NCI-H1092 (cell line): ENCODE measurements at places on chromosomes 2 and 18.

DNA sequence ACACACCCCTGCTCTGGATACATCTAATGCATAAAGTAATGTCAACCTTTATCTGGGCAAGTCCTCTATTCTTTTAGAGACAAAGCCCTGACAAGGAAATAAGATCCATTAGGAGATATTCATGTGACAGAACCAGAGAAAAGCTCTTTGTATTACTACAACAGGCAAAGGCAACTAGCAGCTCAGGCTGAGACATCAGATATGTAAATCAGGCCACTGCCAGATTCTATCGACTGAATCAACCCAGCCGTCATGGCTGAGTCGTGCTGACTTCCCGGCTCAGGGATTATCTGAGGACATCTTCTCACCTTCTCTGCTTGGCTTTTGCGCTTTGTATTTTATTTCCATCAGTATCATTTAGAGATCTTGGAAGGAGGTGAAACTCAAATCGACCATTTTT, 294.5 kb downstream of the PLCL1 start:
- no peak for DNase-seq

DNA sequence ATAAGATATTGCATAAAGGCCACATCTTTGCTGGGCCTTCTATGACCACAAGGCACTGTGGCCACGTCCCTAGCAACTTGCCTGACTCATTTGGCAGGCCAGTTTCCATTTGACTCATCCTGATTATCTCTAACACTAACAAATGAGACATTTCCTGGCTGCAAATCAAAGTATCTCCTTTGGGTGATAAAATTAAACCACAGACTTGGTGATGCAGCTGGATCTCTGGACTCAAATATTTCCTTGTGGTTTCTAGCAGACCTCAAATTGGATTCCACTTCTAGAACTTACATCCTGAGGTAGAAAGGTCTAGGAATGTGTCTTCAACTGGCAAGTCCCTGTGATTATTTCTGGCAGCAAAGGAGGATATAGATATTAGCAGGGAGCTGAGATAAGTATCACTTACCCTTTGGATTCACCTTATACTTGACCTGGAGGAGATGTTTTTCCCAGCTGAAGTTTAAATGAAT, 167.9 kb upstream of the NXPH2 start:
- DNase-seq = no peak

DNA sequence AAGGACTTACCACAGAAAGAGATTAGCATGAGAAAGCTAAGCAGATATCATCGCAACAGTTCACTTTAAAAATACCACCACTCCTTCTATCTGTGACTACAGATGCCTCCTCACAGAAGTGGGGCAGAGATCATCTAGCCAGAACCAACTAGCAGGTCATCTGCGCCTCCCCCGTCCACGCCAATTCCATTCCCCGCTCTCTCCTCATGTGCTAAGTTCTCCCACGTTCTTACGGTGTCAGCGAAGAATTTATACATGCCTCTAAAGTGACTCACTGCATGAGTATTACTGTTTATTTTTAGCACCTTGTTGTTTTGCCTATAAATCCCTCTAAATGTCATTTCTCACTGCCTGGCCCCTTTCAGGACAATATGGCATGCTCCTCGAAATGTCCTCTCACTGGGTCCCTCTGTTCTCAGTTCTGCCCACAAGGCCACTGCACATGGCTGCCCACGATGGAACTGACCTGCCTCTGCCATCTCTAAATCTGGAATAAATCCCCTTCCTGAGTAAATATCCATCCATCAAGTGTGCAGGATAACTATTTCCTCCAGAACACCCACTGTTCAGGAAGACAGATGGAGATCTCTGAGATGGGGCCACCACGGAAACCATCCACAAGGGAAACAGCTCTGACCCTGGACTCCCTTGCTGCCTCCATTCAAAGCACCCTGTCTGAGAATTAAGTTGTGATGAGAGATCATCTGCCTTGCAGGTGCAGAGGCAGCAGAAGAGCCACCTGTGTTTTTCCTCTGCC, 137.7 kb downstream of the IRS1 start:
- no peak for DNase-seq

- no peak for DNase-seq
These were observed 133.9 kb downstream of the MTCL1 start for GRCh38 chr18:8839281-8839680.

DNA sequence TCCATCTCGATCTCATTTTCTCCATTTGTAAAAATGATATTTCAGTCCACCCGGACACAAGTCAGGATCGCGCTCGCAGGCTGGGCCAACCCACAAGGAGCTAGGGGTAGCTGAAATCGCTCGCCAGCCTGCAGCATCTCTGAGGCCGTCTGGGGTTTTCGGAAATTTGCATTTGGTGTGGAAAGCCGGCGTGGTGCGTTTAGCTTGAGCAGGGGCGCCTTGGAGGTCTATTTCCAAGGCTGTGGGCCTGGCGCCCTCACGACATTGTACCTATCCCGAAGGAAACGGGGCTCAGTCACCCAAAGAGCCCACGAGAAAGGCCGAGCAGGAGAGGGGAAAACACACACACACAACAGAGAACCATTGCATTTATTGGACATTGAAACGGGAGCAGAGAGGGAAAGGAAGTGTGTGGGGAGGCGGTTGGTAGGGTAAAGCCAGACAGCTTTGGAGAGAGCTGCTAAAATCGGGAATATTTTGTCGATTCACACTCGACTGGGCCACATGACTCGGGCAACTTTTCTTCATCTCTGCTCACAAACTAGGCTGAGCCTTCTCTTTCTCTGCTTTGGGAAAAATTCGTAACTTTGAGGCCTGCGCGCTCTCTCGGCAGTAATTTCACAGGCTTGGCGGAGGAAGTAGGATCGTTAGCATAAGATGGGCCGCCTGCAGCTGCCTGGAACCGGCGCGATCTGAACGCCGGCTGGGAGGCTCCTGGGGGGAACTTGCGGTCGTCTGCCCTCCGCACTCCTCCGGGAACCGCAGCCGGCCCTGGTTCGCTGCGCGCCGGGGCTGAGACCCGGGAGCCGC, 1.1 kb upstream of the HOXD8 start:
- no peak for DNase-seq

GRCh38 chr2:211367711-211368110, 811.3 kb downstream of the CPS1 start:
- DNase-seq = no peak

GRCh38 chr2:138979131-138979785, 199.1 kb upstream of the NXPH2 start:
- DNase-seq = no peak

DNA sequence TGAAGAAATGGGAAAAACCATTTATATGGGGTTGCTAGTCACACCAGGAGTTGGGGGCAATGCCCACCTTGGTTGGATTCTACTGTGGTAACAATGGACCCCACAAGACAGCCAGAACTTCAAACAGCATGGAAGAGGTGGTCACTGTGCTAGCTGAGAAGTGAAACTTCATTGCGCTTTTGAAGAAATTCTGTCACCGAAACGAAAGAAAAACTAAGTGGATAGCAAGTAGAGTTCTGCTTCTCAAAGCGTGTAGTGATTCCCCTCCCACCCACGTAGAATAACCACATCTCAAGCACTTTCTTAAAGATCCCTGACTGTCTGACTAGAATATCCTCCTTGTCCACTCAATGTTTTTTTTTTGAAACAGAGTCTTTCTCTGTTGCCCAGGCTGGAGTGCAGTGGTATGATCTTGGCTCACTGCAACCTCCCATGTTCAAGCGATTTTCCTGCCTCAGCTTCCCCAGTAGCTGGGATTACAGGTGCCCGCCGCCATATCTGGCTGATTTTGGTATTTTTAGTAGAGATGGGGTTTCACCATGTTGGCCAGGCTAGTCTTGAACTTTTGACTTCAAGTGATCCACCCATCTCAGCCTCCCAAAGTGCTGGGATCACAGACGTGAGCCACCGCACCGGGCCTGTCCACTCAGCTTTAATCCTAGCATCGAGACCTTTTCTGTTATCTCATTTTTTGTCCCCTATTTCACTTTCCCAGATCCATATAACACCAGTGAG, 30.1 kb upstream of the CCL20 start:
- no peak for DNase-seq

DNA sequence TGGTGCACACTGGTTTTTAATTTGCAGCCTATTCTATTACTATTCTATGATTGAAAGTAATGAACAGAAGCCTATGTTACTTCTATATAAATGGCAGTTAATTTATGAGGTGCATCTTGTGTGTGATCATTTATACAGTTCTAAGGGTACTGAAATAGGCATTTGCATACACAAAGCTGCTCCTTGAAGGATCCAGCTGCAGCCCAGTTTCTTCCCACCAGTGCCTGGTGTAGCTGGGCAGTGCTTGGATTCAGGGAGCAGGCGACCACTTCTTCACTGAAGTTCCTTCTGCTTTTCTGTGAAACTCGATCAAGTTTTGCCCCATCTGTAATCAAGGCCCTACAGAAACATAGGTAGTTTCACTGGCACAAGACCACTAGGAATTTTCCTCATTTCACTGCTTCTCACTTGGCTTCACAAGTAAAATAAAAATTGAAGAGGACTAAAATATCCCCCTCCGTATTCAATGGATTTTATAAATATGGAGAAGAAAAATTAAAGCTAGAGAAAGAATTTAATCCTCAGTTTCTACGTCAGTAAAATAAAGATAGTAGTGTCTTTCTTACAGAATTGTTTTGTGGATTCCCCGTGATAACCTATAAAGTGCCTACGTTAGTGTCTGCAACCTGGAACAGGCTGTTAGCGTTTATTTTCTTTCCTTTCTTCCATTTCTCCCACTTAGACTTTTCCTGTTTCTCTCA, 1.7 kb upstream of the LPIN2 start:
- DNase-seq = no peak

DNA sequence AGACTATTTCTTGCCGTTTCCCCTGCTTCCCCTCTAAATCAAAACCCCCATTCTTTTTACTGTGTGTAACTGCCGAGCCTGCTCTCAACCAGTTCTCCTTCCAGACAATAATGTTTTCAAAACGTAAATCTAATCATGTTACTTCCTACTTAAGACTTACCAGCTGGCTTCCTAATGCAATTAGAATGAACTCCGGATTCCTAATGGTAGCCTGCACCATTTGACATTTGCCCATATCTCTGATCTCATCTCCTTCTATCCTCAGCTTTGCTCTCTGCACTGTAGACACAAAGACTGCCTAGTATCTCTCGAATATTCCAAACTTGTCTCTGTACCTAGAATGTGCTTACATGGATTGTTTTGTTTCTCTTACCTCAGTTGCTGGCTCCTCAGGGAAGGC, 12.9 kb downstream of the TTL start:
- DNase-seq = no peak

- no peak for DNase-seq
These were observed 698.5 kb downstream of the NR4A2 start for GRCh38 chr2:155633887-155634570.

- no peak for DNase-seq
These were observed 120.7 kb downstream of the TMEM18 start for GRCh38 chr2:556485-556884.

DNA sequence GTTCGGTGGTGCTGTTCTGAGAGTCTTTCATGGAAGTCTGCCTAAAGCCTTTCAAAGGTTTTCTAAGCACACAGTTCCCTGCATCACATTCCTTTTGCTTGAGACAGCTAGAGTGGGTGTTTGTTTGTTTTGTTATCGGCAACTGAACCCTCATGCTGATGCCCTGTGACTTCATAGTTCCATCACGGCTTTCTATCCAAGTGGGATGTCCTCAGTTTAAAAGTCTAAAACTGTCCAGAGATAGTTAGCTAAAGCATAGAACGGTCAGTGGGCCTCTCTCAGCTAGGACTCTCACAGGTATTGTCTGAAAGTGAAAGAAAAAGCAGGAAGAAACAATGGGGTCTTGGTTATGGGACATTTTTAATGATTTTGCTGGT, 337.3 kb downstream of the OSR1 start:
- DNase-seq = no peak

DNA sequence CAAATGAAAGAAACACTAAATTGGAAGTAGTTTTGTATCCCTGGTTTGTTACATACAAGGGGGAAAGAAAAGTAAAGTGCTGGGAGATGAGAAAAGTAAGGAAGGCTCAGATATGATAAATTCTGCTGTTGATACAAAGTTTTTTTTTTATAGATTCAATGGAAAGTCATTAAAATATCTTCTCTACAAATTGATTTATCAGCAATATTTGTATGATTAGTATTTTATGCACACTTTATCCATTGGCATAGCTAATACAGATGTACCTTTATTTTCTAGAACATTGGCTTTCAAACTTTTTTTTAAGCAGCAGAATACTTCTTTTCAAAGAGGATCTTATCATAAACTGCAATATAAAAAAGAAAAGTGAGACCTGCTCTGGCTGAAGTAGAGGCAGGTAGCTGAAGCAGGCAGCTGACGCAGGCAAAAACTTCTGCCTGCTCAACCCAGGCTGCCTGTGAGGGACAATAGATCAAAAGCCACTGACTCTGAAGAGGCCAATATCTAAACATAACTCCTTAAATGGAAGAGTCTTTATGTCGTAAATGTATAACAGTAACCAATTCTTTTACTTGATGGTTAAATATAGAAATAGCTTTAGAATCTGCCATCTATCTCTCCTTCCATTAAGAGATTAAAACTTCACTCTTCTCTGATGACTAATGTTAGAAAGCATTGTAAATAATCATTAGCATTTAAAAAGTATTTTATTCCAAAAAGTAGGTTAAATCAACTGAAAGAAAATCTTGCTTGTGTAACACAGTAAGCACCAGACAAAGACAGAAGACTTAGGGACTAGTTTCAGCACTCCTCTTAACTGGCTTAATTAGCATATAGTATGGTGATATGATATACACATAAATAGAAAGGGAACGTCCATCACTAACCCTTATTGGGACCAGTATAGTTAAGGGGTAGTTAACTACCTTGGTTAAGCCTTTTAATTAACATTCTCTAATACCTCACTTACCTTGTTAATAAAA, 174.2 kb downstream of the SLC39A10 start:
- DNase-seq = no peak

DNA sequence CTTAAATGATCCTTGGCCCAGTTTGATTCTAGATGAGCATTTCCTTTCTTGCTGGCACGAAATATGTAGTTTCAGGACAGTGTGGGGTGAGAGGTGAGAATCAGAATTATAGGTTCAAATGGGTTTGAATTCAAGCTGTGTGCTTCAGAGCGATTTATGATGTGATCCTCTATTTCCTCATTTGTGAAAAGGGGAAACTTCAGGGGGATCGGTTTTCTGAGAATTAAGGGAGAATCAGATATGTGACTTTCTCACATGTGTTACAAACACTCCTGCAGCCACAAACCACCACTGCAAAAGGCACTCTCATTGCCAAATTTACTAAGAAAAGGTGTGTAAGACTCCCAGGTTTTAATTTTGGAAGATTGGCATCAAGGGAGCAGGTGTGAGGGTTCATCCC, 24.4 kb downstream of the HK2 start:
- no peak for DNase-seq

GRCh38 chr2:238582159-238582558, 155.4 kb downstream of the ASB1 start:
- DNase-seq = no peak

DNA sequence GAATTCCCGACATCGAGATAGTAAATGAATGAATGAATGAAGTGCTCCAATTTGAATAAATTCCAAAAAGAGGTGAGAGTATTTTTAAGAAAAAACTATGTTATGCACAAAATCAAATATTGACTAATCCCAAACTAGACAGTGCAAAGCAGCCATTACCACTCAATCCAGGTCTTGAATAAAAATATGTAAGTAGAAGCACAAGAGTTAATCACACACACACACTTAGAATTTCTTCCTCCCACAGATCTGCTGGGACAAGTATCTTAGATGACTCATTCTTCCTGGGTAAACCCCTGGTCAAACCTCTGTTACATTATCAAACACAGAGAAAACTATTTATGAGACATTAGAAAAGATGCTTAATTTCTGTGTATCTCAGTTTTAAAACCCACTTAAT, 102.0 kb downstream of the PLA2R1 start:
- DNase-seq = no peak

GRCh38 chr2:134120733-134121630, 132.9 kb upstream of the MGAT5 start:
- DNase-seq = peak; percentile 15
